ENCODE measurements at places on chromosomes 12 and 14.

- no peak for DNase-seq
Observed at GRCh38 chr12:67929384-67929772, 59.9 kb upstream of the IFNG-AS1 start.

DNA sequence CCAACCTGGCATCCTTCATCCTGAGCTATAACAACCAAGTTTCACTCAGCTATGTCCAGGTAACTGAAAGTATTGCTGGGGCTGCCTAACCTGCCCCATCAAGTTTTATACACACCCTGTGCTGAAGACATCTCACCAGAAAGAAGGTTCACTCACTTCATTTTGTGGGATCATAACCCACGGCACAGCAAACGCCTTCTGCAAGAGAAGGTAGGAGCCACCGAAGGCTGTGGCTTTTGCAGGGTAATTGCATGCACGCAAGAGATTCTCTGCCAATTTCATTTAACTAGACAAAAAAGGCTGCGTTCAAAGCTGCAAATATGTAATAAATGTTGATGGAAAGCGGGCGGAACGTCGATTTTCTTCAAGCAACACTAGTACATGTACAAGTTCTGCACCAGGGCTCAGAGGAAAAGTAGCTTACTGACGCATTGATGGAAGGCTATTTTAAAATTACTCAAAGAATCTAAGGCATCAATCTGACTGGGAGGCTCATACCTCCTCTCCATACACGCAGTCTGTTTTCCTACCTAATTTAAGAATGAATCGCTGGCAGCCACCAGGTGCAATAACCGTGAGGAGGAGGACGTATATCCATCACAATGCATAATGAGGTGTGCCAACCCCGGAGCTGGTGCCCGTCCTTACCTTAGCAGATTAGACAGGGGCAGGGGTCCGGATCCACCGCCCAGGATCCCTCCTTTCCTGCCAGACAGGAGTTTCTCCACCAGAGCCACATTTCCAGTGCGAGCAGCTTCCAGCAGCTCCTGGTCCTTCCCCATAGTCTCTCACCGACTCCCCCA lies 1.1 kb downstream of the ANKS1B start:
- DNase-seq, result no peak

DNA sequence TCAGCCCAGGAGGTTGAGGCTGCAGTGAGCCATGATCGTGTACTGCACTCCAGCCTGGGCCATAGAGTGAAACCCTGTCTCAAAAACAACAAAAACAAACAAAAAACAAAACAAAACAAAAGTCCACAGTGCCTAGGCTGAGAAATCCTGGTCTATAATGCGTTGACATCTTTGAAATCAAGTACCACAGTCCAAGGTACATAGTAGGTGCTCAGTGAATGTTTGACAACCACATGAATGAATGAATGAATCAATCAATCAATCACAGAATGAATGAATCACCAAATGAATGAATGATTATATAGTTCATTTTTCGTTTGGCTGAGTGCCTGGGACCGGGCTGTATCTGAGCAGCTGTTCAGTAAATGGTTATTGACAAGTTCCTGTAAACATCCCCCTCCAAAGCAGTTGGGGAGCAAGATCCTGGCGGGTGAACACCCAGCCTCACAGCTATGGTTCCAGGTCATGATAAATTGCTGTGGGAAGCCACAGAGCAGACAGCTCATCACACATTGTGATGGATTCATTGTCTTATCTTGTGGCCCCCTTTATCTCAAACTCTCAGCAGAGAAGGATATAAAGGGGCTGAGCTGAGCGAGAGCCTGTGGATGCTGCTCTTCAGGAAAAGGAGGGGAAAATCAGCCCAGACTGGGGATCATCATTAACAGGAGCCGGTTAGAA lies 30.4 kb upstream of the IFT81 start:
- no peak for DNase-seq

GRCh38 chr12:54337854-54338650 lies 13.1 kb downstream of the COPZ1 start:
- no peak for DNase-seq

GRCh38 chr14:89598548-89599186 lies 181.6 kb upstream of the FOXN3 start:
- no peak for DNase-seq

DNA sequence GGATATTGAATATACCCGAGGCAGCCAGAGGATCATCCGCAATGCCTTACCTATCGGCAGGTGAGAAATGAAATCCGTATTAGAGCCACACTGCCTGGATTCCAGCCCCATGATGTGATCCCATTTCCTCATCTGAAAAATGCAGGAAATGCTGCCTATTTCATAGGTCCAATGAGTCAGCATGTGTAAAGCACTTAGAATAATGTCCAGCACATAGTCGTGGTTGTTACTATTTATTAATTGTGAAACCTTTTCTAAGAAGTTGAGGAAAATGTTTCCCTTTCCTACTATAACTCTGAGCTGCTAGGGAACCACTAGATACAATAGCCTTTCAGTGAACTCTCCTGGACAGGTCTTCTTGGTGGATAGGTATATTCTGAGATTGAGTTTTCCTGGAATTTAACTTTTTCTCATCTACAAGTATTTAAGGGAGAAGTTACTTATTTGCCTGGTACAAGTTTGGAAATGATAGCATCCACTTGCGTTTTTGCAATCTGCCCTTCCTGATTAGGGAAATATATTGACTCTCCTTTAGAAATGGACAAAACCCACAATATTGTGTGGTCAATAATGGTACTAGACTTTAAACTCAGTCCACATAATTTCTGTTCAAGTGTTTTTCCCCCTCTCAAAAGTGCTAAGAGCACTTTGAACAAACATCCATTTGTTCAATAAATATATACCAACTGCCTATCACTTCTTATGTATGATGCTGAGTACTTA lies 12.2 kb downstream of the POLR3B start:
- DNase-seq, result no peak

GRCh38 chr14:52695481-52696091 lies at the start of gene ERO1A:
ERO1A (minus strand) TSS chr14:52695558; CDS start chr14:52695481, 77 bp downstream.
- DNase-seq, result peak; percentile 83

GRCh38 chr12:111063295-111064026 lies 143.1 kb upstream of the MYL2 start:
- no peak for DNase-seq

GRCh38 chr14:99733211-99733539 lies 49.1 kb downstream of the CYP46A1 start:
- DNase-seq, result no peak

GRCh38 chr14:50943943-50944646 lies at the start of gene PYGL:
PYGL (minus strand) TSS chr14:50944483; CDS start chr14:50944403, 80 bp downstream.
- peak; percentile 80 for DNase-seq

DNA sequence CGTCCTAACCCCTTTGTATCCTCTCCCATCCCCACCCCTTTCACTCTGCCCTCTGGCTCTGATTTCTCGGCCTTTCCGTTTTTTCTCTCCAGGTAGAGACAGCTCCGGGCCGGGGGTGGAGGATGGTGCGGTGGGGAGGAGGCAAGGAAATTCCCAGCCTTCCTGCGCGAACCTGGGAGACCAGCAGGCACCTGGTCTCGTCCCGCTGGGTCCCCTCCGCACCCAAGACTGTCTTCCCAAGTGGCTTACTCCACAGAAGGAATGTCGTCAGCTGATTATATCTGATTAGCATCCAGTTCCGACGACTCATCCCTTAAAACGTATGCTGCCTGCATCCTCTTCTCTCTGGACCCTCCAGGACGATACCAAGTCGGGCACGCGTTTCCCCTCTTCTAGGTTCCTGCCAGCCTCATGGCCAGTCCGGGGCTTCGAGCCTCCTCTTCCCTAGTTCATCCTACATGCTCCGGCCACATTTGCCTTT lies 42.2 kb upstream of the CAPRIN2 start:
- DNase-seq, result no peak

GRCh38 chr12:15558915-15559528 lies 230.2 kb downstream of the EPS8 start:
- DNase-seq, result no peak

DNA sequence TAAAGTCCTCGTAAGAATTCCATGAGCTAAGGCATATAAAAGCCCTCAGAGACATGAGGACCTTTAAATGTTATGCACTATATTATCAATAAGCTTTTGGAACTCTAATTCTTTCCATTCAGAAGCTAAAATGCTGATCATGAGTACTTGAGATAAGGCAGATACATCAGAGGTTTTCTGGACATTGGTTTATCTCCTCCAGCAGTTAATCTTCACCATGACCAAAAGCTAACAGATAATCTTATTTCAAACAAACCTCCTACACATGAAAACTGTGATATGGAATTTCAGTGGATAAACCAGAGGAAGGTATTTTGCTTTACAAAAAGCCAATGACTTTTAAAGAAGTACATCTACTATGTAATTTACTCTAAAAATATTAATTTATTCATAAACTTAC lies 97.9 kb upstream of the BBS10 start:
- no peak for DNase-seq

GRCh38 chr14:72495668-72496067 lies 398.2 kb downstream of the DPF3 start:
- no peak for DNase-seq

DNA sequence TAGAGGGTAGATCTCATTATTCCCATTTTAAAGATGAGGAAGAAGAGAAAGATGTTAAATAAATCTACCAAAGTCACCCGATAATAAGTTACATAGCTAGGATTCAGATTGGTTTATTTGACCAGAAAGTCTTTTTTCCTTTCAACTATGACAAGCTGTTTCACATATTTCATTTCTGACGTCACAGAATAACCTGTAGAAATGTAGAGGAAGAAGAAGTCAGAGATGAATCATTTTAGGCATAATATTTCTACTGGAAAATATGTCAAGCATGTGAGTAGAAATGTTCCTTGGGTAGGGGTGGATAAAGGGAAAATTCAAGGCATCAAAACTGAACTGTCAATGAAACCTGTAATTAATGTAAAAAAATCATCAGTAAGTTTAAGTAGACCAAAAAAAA lies 107.0 kb downstream of the MGST1 start:
- DNase-seq, result no peak

DNA sequence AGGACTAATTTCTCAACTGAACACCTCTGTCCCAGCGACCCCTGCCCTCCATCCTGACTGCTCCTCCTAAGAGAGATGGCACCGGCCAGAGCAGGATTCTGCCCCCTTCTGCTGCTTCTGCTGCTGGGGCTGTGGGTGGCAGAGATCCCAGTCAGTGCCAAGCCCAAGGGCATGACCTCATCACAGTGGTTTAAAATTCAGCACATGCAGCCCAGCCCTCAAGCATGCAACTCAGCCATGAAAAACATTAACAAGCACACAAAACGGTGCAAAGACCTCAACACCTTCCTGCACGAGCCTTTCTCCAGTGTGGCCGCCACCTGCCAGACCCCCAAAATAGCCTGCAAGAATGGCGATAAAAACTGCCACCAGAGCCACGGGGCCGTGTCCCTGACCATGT lies 756 bp downstream of the RNASE7 start:
- DNase-seq, result no peak

GRCh38 chr14:56120091-56120691 lies 2.0 kb downstream of the PELI2 start:
- peak; percentile 27 for DNase-seq

DNA sequence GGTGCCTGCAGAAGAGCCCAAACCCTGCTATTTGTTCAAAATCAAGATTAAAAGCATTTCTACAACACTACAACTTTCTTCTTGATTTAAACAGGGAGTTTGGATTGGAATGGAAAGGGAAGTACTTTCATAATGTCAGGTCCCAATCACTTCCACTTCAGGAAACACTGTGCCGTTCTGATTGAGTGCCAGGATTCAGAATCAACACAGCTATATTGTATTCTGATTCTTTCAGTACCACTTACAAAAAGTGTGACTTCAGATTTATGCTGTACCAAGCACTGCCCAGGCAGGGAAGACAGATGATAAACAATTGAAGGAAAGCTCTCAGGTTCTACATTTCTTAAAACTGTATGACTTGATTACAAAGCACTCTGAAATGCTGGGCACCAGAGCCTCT lies 3.2 kb downstream of the TDP1 start:
- DNase-seq, result no peak

All from colonic mucosa (tissue), 4 donors.